ENCODE measurements at places on chromosomes 16 and 17.

DNA sequence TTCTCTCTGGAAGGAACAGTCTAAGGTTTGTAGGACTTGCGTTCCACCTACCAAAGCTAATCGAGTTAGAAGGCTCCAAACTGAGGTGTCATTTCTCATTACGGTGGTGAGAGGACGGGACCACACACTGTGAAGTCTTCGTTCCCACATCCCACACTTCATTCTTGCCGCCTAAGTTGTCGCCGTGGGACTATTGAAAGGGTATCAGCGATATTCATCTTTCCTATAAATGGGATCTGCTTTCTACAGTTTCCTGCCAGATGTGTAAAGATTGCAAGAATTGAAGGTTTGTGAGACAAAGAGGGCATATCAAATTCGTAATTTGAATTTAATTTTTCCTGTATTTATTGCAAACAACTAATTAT, 608 bp upstream of the TRIM37 start:
- DNase-seq: no peak

DNA sequence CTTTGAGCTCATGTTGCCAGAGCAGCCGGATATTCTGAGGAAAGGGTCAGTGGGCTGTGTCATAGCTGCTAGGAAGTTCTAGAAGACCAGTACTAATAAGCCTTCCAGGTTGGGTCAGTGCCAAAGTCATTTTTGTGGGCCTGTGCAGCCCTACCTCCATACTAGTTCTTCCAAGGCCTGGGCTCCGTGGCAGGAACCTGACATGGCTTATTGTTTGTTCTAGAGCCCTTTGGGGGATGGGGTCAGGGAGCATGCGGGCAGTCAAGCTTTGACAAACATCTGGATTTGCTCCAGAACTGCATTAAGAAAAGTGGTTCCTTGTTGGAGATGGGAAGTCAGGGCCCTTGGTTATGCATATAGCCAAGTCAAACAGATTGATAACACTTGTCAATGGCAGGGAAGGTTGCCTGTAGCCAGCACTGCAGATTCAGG, 7.6 kb downstream of the ALKBH5 start:
- DNase-seq: no peak

- DNase-seq: no peak
Observed at GRCh38 chr17:37725021-37725595, 19.8 kb downstream of the HNF1B start.

DNA sequence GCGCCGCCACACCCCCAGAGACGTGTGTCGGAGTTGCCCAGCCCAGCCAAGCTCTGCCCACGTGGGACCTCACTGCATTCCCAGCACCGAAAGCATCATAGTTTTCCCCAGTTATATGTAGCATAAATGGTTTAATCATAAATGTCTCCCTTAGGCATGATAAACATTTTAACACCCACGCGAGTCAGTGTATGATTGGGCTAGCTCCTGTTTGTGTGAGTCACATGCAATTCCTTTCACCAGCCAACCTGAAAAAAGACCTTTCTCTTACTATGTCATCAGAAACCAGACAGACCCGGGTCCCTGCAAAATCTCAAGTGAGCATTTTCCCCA, 9.2 kb downstream of the TAF1C start:
- DNase-seq: no peak

DNA sequence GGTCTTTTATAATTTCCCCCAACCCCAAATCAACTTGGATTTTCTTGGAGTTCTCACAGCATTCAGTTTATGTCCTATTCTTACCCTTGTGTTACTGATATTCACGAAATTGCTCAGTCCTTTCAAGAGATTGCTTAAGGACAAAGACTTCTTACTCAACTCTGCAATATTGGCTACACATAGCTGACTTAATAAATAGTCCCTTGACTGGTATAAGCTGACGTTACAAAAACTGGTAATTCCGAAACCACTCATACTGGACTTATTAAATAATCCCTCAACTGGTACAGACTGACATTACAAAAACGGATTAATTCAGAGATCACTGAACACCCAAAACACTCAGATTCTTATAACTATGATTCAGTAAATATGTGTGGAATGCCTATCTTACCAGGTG, 860 bp downstream of the TIGD7 start:
- DNase-seq: no peak

DNA sequence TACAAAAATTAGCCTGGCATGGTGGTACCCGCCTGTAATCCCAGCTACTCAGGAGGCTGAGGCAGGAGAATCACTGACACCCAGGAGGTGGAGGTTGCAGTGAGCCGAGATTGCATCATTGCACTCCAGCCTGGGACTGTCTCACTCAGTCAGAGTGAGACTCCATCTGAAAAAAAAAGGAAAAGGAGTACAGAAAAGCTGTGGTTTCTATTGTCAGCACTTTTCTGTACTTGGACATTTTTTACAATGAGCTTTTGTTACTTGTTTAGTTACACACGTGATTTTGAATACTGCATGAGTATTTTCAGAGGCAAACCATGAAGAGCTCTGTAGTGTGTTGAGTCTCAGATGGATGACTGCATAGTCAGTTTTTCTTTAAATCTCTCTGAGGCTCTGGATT, 26.3 kb downstream of the ZC3H18 start:
- no peak for DNase-seq

GRCh38 chr16:19853132-19853741, 31.4 kb downstream of the GPRC5B start:
- no peak for DNase-seq

- DNase-seq: no peak
Observed at GRCh38 chr17:49952209-49952911, 16.6 kb upstream of the DLX4 start.

GRCh38 chr17:13478326-13478830, 123.4 kb downstream of the HS3ST3A1 start:
- DNase-seq: no peak

DNA sequence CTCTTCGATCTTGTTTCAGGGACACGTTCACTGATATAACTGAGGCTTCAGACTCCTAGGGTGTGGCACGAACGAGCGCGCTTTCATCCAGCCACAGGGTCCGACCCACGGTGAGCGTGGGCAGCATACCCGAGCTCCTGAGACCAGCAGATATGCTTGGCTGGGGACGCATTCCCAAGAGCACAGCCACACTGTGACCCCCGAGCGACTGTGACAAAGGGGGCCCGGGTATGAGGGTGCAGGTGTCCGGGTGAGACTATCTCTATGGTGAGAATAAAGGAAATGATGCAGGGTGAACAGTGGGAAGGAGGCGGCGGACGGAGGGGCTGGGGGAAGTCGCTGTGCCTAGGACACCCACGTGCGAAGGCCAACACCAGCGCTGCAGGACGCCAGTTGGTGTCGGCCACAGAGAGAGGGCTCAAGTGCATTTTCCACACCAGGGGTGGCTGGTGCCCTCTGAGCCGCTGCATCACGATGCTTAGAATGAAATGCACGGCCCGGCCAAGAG, 17.6 kb downstream of the RPH3AL start:
- DNase-seq: no peak

GRCh38 chr17:81164371-81165245, 699 bp upstream of the PVALEF start:
- DNase-seq: no peak

DNA sequence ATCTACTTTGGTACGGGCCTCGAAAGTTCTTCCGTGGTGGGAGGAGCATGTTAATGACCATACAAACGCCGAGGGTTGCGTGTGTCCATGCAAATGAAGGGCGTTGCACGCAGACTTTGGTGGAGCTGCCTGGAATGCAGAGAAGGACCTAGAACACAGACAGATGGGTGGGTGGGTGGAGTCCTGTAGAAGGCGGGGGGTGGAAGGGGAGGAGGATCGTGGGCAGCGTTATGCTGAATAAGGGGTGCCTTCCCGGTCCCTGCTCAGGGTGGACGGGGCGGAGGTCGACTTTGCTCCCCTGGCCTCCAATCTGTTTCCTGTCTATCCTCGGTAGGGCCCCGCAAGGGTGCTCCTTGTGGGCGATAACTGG, 795 bp upstream of the PAQR4 start:
- DNase-seq: no peak

DNA sequence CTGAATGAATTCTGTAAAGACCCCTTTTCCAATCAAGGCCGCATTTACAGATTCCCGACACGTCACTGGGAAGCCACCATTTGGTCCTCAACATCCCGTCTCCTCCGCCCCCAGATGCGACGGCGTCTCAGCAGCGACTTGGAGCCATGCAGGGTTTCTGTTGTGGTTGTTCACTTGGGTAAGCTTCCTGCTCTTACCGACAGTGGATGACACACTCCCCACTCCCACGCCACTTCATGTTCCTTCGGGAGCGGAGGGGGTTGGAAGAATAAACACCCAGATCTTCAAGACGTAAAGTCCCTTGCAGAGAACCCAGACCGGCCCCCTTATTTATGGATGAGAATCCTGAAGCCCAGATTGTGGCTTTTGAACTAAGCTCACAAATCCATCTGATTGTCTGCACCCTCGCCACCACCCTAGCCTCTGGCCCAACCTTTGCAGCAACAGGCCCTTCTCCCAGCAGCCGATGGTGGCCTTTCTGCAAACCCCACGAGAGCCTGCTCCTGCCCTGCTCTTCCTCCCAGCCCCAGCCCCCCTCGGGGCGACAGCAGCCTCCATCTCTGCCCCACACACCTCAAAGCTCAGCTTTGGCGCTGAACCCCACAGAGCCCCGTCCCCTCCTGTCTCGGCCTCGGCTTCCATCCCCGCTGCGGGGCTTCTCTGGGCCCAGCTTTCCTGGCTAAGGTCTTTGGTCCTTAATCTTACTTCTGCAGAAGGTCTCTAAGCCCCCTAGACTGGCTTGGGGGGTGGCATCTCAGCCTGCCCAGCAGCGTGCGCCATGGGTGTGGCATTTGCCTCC, 19.0 kb upstream of the OSGIN1 start:
- no peak for DNase-seq

DNA sequence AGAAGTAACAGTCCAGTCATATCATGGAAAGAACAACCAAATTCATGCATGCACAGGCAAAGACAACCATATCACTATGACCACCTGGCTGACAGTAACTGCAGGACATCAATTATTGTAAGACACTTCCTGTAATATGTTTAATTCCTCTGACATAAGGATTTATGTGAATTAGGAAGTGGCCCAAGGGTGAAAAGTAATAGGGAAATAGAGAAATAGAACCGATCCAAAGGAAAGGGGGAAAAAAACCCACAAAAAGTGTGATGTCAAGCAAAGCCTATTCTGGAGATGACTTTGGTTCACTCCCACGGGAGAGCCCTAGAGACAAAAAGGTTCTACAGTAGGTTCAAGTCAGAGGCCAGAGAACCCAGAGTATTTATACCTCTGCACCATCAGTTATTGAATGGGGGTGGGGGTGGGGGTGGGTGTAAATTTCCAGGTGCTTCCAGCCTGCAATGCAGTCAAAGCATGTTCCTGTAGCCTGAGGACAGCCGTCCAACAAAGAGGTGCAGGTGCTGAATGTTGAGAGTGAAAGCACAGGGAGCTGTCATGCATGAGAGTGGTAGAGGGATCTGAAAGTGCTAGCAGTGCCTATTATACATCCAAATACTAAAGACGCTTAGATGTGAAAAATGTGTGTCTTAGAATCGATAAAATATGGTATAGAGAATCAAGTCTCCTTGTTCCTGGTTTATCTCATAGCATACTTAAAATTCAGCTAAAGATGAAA, 95.6 kb upstream of the HLF start:
- no peak for DNase-seq

DNA sequence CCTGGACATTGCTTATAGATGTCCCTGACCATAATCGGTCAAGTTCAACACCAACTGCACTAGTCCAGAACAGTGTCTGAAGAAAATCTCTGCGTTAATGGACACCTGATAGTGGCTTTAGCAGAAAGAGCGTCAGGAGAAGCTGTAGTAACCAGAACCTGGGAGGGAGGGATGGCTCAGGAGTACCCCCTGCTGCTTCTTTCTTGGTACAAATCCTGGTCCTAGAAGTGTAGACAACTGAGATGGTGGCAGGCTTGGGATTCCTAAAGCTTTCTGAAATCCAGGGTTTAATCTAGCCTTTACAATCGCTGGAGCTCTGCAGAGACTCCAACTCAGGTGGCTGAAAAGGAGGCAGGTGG, 5.4 kb downstream of the MAP3K14 start:
- DNase-seq: no peak

GRCh38 chr17:34756637-34757021, 177.2 kb downstream of the TMEM132E start:
- no peak for DNase-seq

DNA sequence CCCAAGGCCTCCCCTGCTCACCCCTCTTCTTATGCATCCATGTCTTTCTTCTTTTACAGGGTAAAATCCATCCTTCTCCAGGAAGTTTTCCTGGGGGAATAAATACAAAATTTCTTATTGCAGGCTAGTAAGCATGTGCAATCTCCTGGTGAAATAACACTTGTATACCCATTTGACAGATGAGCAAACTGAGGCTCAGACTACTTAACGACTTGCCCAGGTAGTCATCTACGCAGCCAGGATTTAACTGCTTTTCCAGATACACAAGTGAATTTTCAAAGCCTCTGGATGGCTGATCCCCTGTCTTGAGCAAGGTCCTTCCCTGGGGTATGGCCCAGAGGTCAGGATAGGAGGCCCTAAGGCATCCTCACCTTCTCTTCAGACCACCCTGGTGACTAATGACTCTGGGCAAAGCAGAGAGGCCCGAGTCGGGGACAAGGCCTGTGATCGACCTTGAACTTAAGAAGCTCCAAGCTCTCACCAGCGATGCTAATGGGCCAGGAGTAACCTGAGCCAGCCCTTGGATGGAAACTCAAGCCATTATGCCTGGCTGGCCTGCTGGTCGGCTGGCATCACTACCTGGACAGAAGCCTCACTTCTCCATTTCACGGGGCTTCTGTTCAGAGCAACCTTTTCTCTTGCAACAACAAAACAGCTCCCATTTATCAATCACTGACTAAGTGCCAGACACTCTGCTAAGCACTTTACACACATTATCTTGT, 33.1 kb downstream of the ZNF423 start:
- DNase-seq: no peak

- DNase-seq: no peak
Observed at GRCh38 chr17:81277946-81278693, 17.0 kb downstream of the SLC38A10 start.

GRCh38 chr17:42025191-42025579, 5.3 kb downstream of the NKIRAS2 start:
- DNase-seq: no peak

- no peak for DNase-seq
Observed at GRCh38 chr17:43695970-43696865, 34.5 kb upstream of the MEOX1 start.

GRCh38 chr16:72913551-72913950, 134.4 kb downstream of the ZFHX3 start:
- no peak for DNase-seq

GRCh38 chr16:1430214-1430758, 592 bp upstream of the PERCC1 start:
- no peak for DNase-seq

DNA sequence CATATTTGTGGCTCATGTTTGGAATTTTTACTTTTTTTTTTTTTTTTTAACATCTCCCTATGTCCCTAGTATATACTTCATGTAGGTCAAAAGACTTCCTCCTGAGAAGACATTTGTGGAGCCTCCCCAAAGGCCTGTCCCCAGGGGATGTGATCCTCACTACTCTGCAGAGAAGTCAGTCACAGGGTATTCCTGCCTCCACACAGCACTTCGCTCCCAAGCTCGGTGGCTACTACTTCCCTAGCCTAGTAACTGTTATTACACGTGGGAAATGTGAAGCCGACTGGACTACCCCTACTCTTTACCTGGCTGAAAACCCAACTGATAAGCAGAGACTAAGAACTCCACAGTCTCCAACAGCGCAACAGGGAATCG, 116.8 kb downstream of the HIC1 start:
- DNase-seq: no peak
